Left ventricle myocardium superior (tissue), 1 donor: ENCODE measurements at places on chromosomes 3 and 15.

DNA sequence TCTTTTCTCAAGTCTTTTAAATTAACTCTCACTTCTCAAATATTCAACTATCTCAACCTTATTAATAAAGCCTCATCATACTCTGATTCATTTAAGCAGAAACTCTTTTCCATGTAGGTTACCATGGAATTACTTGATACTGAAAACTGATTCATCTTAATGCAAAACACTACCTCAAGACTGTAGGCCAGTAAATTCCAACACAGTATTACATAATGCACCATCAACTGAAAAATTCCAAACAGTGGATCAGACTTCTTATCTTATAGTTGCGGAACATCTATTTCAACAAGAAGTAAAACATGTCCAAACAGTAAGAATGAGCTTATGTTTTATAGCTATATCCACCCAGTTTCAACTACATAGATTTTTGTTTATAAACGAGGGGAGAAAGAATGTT lies 124.5 kb downstream of the PEAK1 start:
- DNase-seq = no peak

GRCh38 chr15:78989701-78990240 lies 44.9 kb upstream of the CTSH start:
- DNase-seq = no peak

- no peak for DNase-seq
Observed at GRCh38 chr3:20975188-20975651, 775.8 kb downstream of the ZNF385D start.

- no peak for DNase-seq
Observed at GRCh38 chr3:141828890-141829289, 47.6 kb upstream of the ATP1B3 start.

GRCh38 chr15:79539401-79539800 lies 107.3 kb downstream of the MINAR1 start:
- no peak for DNase-seq

- DNase-seq = no peak
Observed at GRCh38 chr3:175378348-175378747, 519.2 kb downstream of the NAALADL2 start.
